A172 (cell line): ENCODE measurements at places on chromosomes 5 and 9. TPM values are rescaled to one million over a fixed set of nuclear protein-coding genes. Genes with fewer than 3 reads are reported as not detected.

GRCh38 chr5:40150896-40151295, 528.8 kb upstream of the PTGER4 start:
- no peak for DNase-seq

GRCh38 chr5:32163785-32164184, 10.3 kb downstream of the GOLPH3 start:
- no peak for DNase-seq

DNA sequence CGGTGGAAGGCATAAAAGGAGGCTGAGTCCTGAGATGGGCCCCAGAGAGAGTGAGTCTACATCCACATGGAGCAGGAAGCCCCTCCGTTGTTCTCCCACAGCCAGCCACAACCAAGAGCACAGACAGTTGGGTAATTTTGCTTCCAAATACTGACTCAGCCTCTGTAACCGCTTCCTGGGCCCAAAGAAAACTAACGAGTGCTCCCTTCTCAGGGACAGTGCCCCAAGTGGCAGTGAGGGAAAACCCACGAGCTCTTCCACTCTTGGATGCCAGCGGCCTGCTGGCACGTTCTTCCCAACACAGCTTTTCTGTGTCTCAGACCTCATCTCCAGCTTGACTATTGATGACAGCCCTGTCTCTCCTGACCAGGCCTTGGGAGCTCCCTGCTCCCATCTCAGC, 207.6 kb downstream of the FSTL4 start:
- DNase-seq, result peak; percentile 36

Gene SPZ1
- total RNA-seq, result not detected in 2 replicates

DNA sequence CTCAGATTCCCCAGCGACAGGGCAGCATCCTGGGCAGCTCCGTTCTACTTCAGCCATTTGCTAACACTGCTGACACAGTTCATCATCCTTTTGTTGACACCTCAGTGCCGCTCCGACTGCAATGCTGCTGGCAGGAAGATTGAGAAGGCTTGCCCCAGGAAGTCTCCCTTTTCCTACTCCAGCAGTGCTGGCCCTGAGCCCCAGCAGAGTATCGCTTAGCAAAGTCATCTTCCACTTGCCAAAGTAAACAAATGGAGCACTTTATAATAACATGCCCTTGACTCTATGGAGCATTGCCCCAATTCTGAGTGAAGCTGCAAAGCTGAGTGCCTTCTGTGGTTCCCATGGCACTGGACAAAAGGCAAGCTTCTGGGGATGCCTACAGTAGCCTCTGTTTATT, 32.2 kb downstream of the PRLR start:
- DNase-seq, result peak; percentile 58

DNA sequence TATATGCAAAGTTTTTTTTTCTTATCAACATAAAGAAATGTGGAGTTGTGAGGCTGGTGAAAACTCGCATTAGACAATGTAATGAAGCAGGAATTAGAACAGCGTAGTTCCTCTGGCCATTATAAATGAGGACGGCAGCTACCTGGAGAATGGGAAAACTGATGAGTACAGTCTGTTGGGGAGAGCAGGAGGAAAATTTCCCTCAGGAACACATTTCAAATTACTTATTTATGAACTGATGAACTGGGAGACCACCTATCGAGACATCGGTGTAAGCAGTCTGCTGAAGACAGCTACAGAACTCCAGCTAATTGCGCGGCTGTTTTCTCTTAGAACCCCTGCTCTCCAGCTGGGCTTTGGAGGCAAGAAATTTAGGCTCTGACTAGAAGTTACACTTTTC, 343.9 kb upstream of the CLINT1 start:
- no peak for DNase-seq

DNA sequence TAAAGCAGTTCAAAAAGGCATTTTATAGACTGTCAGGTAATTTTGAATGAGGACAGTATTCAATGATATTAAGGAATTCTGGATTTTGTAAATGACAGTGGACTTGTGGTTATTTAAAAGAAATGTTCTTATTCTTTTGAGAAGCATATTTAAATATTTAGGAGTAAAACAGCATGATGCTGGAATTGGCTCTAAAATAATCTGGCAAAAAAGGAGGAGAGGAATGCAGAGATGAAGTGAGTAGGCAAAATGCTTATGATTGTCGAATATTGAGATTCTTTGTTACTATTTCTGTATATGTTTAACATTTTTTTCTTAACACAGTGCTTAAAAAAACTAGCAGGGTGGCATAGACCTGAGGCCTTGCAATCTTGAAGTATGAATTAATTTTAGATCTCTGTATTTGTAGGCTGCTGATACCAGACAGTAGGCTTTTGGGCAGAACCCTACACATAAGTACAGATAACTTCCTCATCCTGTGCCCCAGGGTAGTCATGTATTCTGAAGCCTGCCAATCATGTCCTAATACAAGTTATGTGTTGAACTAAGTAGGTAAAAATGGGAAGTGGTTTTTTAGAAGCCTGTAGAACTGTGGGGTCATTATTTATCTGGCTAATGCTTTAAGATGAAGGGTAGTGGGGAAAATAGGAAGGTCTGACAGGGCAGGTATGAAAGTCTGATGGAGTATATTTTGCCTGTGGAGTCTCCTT, 9.4 kb downstream of the CD180 start:
- DNase-seq, result no peak
